ENCODE measurements at places on chromosomes 5 and 9. TPM values are rescaled to one million over a fixed set of nuclear protein-coding genes. Genes with fewer than 3 reads are reported as not detected.

The SYK gene
- total RNA-seq, result 0.81 TPM

The FOXD4L5 gene
- total RNA-seq, result not detected

GRCh38 chr5:128213340-128213739, 129.8 kb downstream of the SLC12A2 start:
- no peak for DNase-seq

GRCh38 chr5:37247036-37247435, 2.1 kb downstream of the CPLANE1 start:
- DNase-seq, result no peak

The LTC4S gene
- 2.8 TPM for total RNA-seq

- no peak for DNase-seq
These were observed 71.7 kb downstream of the SUSD1 start for GRCh38 chr9:112103405-112103804.

The ZNF462 gene
- 1.7 TPM for total RNA-seq

- no peak for DNase-seq
These were observed 5.5 kb downstream of the PAX5 start for GRCh38 chr9:37028420-37029031.

DNA sequence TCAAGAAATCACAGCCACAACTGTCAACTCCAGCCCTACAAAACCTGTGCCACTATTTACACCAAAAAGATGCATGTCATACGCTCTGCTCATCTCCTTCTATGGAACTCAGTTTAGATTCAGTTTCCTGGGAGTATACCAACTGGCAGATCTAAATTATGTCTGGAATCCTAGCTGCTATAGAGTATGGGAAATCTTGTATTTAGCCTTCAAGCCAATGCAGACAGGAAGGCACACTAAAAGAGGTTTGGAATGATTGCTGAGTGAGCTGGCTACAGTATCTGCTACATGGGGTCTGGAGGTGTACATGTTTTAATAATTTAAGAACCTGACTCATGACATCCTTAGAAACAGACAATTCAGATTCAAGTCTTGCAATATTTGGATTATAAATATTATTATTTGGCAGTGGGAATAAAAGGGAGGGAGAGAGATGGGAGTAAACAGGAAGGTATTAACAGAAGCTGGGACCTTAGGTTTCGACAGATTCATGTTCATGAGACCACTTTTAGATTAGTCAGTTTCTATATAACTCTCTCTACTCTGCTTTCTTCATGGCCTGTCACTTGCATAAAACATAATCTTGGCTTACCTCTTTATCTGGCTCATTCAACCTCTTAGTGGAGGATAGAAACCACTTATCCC, 178.8 kb upstream of the HAPLN1 start:
- no peak for DNase-seq

DNA sequence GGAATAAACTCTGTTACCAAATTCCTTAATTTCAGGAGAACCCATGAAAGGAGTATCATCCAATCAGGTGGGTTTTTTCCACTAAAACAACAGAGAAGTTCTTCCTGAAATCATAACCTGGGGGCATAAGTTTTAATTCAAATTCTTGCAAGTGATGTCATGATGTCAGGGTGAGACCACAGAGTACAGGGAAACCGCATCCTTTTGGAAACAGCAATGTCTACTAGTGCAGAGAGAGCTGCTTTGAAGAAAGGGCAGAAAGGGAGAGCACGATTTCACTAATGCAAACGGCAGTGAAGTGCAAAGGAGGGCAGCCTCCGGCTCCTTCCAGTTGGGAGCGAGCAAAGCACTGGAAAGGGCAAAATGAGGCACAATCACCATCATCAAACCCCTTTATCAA, 20.6 kb upstream of the CMBL start:
- no peak for DNase-seq

DNA sequence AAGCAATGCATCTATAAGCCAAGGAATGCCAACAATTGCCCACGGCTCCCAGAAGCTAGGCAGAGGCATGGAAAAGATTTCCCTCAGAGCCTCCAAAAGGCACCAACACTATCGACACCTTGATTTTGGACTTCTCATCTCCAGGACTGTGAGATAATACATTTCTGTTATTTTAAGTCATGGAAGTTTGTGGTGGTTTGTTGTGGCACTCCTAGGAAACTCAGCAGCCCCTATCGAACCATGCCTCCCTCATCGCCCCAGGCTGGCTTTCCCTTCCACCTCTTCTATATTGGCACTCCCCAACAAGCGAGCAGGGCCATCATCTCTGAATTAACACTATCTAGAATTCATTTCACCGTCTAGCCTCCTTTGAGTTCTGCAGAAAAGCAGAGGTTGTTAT, 33.7 kb upstream of the TAS2R1 start:
- no peak for DNase-seq

GRCh38 chr5:177483042-177483441, 9.6 kb upstream of the DBN1 start:
- no peak for DNase-seq

The DMRT3 gene
- total RNA-seq, result not detected

DNA sequence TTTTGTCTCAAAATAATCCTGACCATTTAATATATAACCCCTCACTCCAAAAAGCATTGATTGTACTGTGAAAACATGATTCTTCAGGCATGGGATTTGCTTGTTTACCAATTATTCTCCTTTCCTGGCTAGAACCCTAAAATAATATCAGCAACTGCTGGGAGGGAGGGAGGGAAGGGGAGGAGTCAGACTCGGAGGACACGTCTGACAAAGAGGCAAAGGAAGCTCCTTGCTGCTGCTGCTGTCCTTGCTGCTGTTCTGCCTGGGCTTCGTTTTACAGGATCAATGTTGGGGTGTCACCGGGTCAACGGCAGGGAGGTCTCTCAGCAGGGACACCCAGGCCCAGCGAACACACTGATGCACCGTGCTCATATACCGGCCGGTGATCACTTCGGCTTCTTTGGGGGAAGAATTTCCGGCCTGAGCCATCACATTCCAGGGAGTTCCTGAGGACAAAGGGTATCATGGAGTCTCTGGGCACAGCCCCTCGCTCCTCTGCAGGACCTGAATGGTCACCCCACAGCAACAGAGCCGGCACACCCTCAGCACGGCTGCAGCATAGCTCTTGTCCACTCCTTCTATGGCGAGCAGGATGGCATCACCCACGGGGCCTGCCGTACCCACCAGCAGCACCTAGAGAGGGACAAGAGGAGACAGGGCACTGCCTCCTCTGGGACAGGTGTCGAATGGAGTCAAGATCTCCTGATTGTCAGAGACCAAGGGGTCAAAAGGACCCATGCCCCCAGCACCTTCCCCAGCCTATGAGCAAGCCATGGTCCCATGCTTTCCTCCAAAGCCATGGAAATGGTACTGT, 27.9 kb downstream of the MED10 start:
- DNase-seq, result no peak

The SMC2 gene
- total RNA-seq, result 6.5 TPM

DNA sequence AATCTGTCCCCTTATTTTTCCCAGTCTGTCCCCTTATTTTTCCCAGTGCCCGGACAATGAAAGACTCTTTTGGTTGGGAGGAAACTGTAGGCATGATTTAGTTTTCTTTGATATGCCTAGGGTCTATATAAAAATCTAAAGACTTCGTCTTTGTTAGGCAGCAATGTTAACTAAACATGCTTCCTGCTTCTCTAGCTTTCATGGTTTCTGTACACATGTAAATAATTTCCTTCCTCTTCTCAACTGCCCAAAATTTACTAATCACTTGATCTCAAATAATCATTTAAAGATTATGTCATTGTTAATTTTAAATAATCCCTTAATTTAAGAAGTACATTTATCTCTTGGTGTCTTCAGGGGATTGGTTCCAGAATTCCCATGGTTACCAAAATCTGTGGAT, 47.8 kb upstream of the RAPGEF6 start:
- DNase-seq, result no peak

The CSF1R gene
- total RNA-seq, result not detected

GRCh38 chr5:154251529-154251928, 61.0 kb downstream of the GALNT10 start:
- DNase-seq, result no peak

The PNPLA7 gene
- total RNA-seq, result 12.4 TPM

The PRDM12 gene
- not detected for total RNA-seq

The ADAMTS19 gene
- not detected for total RNA-seq

- DNase-seq, result no peak
These were observed 81.2 kb downstream of the ADAMTS12 start for GRCh38 chr5:33810491-33811120.

DNA sequence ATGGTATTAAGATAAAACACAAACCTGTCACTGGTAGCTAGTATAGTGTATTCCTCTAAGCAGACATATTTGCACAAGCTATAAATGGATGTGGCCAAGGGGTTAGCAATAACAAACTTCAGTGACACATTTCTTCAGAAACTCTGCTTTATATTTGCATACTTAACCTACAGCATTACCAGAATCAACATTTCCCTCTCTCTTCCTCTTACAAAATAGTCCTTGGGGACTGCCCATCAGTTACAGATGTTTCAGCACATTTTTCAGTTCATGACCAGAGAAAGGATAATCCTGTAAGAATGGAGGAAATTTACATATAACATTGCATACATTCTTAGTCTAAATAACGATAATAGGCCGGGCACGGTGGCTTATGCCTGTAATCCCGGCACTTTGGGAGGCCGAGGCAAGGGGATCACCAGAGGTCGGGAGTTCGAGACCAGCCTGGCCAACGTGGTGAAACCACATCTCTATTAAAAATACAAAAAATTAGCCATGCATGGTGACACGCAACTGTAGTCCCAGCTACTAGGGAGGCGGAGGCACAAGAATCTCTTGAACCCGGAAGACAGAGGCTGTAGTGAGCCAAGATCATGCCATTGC, 25.3 kb upstream of the SLC1A1 start:
- DNase-seq, result no peak

The SNAPC4 gene
- total RNA-seq, result 13.3 TPM

- DNase-seq, result no peak
These were observed 589.8 kb upstream of the CYLC2 start for GRCh38 chr9:102405218-102405867.

The LEAP2 gene
- total RNA-seq, result 1.3 TPM

GRCh38 chr5:68999181-68999580, 94.6 kb upstream of the SLC30A5 start:
- no peak for DNase-seq

The WDR31 gene
- 0.22 TPM for total RNA-seq

GRCh38 chr5:82882316-82882715, 194.9 kb downstream of the TMEM167A start:
- no peak for DNase-seq
